Urinary bladder (tissue), 4 donors: ENCODE measurements at places on chromosomes 7 and 10. TPM values are rescaled to one million over a fixed set of nuclear protein-coding genes. Genes with fewer than 3 reads are reported as not detected.

DNA sequence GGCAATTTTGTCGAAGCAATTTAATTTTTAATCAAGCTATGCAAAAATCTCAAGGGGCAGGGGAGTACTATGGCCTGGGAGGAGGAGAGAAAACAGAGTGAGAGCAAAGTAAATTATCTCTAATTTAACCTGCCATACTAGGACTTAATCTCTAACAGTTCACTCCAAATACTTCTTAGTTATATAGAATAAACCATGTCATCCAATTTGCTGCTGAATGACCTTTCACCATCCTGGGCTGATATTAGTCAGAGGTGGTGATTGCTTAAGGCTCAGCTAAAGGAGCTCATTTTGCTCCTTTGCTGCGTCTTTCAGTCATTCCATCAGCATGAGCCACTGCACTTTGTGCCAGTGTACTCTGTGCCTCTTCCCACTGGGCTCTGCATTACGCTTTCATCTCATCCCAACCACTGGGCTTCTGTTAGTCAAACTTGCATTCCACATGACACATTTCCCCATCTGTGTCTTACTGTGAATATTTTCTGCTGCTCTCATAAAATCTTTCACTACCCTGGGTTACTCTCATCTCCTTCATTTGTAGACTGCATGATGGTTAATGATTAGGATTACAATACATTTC lies 84.3 kb downstream of the CD36 start:
- DNase-seq: no peak

DNA sequence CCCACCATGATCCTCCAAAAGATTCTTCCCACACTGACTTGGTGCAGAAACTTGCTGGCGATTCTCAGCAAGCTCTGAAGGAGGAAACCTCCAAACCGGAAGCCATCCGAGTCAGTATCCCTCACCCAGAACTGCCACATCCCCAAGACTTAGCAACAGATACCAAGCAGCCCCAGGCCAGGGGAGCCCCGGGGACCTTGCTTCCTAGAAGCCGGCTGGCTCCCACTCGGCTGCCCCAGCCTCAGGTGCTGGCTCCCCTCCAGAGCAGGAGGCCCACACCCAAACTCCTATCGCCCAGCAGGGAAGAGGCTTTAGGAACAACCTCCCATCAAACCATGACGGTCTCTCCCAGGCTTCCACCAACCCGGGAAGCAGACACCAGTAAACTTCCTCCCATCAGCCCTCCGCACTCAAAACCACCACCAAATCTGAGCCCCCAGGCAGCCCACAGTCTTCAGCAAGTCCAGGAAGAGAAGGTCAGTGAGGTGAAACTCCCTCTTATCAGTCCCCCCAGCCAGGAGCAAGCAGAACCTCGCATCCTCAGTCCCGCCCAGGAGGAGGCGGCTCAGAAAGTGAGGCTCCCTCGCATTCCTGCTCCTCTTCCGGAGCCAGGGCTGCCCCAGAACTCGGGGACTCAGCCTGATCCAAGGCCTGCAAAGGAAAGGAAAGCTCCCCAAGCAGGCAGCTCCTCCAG lies 82.3 kb downstream of the LRGUK start:
- DNase-seq: no peak

GRCh38 chr10:82267465-82267864 lies 392.5 kb downstream of the NRG3 start:
- DNase-seq: no peak

DNA sequence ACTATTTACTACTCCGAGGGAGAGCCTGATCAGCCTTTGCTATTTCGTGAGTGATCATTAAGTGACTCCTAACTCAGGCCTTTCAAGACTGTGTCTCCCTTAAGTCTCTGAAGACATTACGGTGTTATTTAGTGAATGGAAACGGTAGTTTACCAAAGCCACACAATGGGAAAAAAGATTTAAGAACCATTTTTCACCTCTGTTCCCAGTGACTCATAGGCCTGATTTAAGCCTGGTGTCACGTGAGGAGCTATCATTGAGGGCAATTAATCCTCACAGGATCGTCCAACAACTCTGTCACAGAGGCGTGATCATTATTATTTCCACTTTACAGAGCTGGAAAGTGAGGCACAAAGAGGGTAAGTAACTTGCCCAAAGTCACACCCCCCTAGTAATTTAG lies 20.3 kb downstream of the C10orf90 start:
- no peak for DNase-seq

DNA sequence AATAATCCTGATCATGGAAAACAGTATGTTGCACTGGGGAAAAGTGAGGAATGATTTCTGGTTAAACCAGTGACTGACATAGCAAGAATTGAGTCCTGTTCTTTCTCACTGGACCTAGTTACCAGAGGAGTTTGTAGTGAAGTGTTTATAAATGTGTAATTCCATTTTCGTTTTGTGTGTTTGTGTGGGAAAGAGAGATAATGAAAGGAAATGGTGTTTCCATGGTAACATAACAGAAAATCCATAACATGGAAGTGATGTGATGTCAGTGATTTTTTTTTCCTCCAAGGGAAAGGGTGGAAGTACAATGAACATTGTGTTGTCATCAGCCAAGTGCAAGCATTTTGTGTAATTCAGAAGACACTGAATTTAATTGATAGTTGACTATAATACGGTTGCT lies 283.9 kb downstream of the PLXDC2 start:
- DNase-seq: peak; percentile 63

Gene AKR1D1
- not detected for total RNA-seq

Gene NME8
- not detected for total RNA-seq

DNA sequence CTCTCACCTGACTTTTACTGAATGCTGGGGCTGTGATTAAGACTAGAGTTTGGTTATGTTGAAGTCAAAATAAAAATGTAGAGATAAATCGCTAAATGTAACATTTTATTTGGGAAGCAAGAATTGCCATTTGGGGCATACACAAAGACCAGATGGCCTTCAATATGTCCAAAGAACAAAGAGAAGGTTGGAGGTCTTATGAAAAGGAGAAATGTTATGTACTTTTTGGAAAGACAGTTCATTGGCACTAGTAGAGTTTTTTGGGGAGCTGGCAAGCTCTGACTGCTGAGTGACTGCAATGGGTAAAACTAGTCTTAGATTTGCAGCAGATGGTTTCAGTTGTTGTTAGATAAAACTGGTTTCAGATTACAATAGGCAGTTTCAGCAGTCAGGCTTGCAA lies 35.6 kb upstream of the GALNT17 start:
- no peak for DNase-seq

Gene NKX2-3
- 0.11 TPM for total RNA-seq

Gene MLXIPL
- 0.37 TPM for total RNA-seq

Gene IL6
- 0.32 TPM for total RNA-seq

DNA sequence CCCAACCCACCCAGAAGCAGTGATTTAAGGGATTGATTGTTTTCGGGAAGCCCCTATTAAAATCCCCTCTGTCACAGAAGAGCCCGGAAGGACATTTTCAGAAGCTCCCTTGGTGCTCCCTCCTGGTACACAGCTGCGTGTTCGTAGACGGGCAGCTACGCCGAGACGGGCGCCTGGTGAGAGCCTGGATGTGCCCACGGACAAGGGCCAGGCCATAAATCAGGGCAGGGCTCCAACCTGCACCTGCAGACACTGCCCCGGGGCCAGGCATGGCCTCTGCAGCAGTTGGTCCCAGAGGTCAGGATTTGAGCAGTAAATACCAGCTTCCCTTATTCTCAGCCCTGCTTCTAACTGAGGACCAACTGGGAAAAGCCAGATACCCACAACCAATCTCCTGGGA lies 106.8 kb downstream of the PAXIP1 start:
- DNase-seq: no peak

Gene VWA2
- 4.6 TPM for total RNA-seq

Gene PIP
- not detected for total RNA-seq

GRCh38 chr7:30734497-30734896 lies 17.4 kb upstream of the INMT start:
- DNase-seq: no peak

DNA sequence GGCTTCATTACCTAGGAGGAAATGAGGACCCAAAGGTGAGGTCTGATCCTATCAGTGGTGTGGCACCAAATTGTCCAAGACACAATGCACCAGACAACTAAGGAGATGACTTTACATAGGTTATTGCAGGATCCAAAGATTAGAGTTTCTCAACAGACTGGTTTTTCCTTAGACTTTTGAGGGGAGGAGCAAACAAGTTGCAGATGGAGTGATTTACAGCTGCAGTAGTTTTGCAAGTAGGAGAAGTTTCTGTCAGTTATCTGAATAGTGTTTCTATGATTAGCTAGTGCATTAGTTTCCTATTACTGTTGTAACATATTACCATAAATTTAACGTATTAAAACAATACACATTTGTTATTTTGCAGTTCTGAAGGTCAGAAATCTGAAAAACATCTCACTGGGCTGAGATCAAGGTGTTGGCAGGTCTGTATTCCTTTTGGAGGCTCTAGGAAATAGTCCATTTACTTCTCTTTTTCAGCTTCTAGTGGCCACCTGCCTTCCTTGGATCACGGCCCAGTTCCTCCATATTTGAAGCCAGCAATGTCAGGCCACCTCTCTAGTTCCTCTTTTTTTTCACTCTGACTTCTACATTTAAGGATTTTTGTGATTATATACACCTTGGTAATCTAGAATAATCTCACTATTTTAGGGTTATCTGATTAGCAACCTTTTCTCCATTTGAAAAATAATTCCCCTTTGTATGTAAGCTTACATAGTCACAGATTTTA lies 994.9 kb downstream of the REEP3 start:
- no peak for DNase-seq

Gene TMEM229A
- total RNA-seq: 2.0 TPM

GRCh38 chr10:21661087-21661486 lies 127.1 kb downstream of the MLLT10 start:
- DNase-seq: no peak

Gene GSTO2
- total RNA-seq: 6.5 TPM

Gene CCDC71L
- 10.6 TPM for total RNA-seq

GRCh38 chr7:131124001-131124629 lies 203.6 kb upstream of the MKLN1 start:
- DNase-seq: no peak

- no peak for DNase-seq
Observed at GRCh38 chr7:45595809-45596664, 21.9 kb downstream of the ADCY1 start.

DNA sequence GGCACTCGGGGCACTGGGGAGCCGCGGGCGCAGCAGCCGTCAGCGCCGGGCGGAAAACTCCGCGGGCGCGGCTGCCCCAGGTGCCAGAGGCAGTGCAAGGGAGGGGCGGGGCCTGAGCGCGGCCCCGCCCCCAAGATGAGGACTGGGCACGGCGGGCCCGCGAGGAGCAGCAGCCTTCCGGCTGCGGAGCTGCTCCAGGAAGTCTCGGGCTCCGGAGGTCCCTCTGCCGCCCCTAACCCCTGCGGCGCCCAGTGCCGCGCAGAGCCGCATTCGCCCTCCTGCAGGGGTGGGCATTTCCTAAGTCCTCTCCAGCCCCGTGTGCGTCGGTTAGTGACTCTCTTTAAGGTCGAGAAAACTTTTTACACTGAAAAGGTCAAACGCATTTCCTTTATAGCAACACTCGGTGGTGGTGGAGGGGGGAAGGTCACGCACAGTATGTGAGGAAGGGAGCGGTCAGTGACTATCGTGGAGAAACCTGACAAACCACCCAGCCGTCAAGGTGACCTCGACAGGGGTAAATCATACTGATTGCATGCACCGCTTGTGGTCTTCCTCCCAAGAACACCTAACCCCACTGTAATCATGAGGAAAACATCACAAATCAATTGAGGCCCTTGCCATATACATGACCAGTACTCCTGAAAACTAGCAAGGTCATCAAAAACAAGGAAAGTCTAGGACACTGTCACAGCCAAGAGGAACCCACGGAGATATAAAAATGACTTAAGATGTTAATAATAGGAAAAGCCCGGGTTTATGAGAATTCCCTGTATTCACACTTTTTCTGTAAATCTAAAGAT lies at the start of gene ANXA11:
Gene ANXA11 (minus strand): TSS at position 61 of the 800 bp plus-strand sequence. CDS start 32,676 bp downstream, outside the sequence.
- peak; percentile 39 for DNase-seq

Gene C7orf57
- total RNA-seq: 0.21 TPM

Gene CDHR3
- total RNA-seq: 10.8 TPM

Gene BLVRA
- 16.2 TPM for total RNA-seq

Gene LIPK
- total RNA-seq: not detected

DNA sequence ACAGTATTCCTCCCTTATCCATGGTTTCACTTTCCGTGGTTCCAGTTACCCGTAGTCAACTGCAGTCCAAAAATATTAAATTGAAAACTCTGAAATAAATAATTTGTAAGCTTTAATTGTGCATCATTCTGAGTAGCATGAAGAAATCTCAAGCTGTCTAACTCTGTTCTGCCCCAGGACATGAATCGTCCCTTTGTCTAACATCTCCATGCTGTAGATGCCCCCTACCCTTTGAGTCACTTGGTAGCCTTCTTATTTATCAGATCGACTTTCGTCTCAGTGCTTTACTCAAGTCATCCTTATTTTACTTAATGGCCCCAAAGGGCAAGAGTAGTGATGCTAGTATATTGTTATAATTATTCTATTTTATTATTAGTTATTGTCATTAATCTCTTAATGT lies 41.8 kb downstream of the CPED1 start:
- DNase-seq: no peak

Gene PRLHR
- total RNA-seq: 0.48 TPM

- no peak for DNase-seq
Observed at GRCh38 chr10:11581213-11581612, 30.2 kb downstream of the USP6NL start.

DNA sequence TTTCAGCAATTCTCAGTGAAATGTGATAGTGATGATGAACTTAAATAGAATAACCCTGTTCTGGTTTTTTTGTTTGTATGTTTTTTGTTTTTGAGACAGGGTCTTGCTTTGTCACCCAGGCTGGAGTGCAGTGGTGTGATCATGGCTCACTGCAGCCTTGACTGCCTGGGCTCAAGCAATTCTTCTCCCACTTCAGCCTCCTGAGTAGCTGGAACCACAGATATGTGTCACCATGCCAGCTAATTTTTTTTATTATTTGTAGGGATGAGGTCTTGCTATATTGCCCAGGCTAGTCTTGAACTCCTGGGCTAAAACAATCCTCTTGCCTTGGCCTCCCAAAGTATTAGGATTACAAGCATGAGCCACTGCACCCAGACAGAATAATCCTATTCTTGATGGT lies 14.3 kb upstream of the COL17A1 start:
- no peak for DNase-seq

- no peak for DNase-seq
Observed at GRCh38 chr7:74993121-74993520, 28.6 kb downstream of the CASTOR2 start.

DNA sequence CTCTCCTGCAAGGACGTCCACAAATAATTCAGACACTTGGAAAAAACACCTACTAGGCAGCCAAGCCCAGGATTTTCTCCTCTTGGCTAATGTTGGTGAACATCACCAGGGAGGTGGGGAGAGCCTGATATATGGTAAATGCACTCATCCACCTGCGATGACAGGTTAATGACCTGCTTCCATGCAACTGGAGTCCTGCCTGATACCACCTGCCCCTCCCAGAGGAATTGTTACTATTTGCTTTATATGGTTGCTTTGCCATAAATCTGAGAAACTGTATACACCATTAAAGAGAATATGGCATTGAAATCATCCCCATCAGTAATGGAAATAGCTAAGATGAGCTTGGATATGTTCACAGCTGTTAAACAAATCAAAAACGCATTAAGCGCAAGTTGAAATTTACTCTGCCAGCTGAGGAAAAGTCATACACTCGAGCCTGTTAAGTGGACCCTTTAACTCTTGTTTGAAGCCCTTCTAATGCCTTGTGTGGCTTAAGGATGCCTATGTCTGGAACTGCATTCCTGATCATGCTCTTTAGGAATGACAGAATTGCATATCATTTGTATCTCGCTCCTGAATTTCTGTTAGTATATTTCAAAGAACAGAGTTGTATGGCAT lies 208.3 kb downstream of the PRPF18 start:
- no peak for DNase-seq

- DNase-seq: no peak
Observed at GRCh38 chr7:33905389-33906032, at the start of gene BMPER. Gene BMPER, plus strand, starts transcription at chr7:33905539. Its CDS starts 75 bp downstream, at chr7:33905614.

- DNase-seq: no peak
Observed at GRCh38 chr10:78889536-78890063, 179.2 kb upstream of the ZMIZ1 start.
